ENCODE measurements at places on chromosomes 5 and 9.
A peak's percentile ranks its signal among the peaks of the same experiment; 100 is the strongest.

- no peak for DNase-seq
Measured at GRCh38 chr9:69370430-69370829, 45.4 kb downstream of the ENTREP1 start.

DNA sequence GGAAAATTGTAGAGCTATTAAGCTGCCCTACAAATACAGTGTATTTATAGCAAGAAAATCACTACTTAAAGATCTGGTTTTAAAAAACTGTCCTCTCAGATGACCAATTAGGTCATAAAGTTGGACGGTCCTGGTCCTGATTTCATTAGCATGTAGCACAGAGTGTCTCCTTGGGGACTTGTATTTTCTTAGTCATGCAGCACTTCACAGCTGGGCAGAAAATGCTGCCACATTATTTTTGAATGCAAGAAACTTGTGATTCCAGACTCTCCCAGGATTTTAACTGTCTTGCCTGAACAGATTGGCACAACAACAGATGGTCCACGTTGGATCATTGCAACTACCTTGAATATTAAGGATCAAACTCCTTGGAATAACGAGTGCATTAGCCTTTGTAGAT lies 348.1 kb upstream of the SGCD start:
- DNase-seq = no peak

GRCh38 chr9:90600029-90600428 lies 42.6 kb downstream of the DIRAS2 start:
- no peak for DNase-seq

DNA sequence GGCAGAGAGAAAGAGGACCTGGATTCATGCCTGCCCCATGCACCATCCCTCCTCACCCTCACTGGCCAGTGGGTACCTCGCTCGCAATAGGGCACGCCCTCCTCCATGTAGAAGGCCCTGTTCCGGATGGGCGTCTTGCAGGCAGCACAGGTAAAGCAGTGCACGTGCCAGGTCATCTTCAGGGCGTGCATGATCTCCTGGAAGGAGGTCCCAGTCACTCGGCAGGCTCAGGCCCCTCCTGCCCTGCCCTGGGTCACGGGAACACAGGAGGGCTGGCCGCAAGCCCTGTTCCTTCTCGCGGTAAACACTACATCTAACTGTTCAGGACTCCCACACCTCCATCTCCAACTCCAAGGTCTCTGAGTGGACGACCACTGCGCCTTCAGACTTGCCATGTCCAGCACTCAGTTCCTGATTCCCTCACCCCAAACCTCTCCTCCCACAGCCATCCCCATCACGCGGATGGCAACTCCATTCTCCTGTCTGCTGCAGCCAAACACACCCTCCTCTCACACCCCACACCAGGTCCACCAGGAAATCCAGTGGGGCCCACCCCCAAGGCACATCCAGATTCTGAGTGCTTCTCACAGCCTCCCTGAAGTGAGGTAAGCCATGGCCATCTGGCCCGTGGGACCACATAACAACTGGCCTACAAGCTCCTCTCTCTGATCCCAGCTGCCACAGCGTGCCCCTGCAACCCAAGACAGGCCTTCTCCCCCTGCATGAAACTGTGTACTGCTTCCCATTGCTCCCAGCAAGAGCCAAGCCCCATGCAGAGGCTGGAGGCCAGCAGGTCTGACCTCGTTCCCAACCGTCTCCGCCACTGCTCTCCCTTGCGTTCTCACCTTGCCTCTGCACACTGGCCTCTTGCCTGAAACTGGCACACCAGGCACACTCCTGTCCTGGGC lies 10.8 kb upstream of the DBN1 start:
- DNase-seq = no peak

GRCh38 chr5:137292461-137293027 lies 206.6 kb downstream of the SPOCK1 start:
- no peak for DNase-seq

DNA sequence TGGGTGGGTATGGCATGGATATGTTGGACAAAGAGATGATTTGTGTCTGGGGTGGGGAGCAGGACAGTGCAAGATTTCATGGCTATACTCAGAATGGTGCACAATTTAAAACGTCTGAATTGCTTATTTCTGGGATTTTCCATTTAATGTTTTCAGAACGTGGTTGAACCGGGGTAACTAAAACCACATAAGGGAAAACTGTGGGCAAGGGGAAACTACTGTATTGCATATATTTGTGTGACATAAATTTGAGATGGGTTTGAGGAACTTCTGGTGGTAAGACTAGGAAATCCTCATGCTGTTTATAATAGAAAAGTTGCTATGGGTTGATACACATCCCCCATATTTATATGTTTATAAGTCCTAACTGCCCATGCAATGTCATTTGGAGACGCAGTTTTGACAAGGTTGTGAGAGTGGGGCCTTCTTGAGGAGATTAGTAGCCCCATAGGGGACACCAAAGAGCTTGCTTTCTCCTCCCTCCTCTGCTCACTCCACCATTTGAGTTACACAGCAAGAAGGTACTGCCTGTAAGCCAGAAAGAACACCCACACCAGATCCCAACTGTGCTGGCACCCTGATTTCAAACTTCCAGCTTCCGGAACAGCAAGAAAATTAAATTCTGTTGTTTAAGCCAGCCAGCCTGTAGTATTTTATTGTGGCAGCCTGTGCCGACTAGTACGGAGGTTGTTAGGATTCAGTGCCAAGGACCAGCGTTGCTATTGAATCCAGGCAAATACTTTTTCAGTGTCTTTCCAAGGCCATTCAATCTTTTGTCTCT lies 2118.9 kb downstream of the MAT2B start:
- no peak for DNase-seq

DNA sequence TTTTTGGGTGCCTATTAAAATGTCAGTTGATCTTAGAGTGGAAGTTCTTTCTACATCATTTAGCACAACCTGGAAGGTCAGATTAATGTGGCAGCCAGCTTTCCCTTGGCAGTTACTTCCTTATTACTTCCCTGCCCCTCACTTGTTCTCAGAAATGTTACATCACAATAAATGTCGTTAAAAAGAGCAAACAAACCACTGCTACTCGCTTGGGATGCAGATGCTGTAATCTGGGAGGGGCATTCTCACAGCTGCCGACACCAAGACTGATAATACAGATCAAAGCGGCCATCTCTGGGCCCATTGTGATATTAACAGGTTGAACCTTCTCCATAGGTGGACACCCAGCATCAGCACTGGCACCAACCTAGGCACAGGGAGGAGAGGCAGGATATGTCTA lies 29.3 kb downstream of the PLAC8L1 start:
- no peak for DNase-seq

DNA sequence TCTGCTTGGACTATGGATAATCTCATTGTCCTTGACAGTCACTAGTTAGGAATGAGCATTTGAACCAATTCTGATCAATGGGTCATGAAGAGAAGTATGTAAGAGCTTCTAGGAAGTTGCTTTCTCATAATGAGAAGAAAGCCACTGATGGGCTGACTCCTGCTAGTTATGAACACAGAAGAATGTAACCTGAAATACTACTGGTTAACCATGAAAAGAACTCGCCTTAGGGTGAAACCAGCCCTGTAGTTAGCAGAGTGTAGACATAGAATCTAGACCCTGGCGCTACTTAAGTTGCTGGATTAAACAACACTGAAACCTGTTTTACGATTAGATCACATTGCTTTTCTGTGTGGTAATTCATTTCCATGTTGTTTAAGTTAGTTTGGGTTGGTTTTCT lies 26.6 kb downstream of the SLF1 start:
- no peak for DNase-seq

- DNase-seq = peak; percentile 34
Measured at GRCh38 chr5:112709416-112709815, 28.3 kb upstream of the APC start.

DNA sequence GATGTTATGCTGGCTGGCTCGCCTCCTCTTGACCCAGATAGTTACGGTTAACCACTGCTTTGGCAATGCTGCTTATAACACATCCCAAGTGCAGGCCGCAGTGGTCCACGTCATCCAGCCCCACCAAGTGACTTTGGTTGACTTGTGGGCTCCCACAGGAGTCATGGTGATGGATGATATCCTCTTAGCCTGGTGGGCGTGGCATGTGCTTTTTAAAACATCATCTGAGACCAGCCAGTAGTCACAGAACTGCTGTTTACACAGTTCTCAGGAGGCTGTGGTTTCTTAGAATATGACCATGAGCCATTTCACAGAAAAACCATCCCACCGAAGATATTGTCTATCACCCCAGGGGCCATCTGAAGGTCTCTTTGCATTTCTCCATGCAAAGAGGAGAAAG lies 216.9 kb downstream of the SH3GL2 start:
- DNase-seq = peak; percentile 24

GRCh38 chr5:39665328-39665727 lies 240.5 kb upstream of the DAB2 start:
- no peak for DNase-seq

Measured in fibroblast of upper back skin (primary cell).